ENCODE measurements at places on chromosomes 5 and 9.
A peak's percentile ranks its signal among the peaks of the same experiment; 100 is the strongest.

DNA sequence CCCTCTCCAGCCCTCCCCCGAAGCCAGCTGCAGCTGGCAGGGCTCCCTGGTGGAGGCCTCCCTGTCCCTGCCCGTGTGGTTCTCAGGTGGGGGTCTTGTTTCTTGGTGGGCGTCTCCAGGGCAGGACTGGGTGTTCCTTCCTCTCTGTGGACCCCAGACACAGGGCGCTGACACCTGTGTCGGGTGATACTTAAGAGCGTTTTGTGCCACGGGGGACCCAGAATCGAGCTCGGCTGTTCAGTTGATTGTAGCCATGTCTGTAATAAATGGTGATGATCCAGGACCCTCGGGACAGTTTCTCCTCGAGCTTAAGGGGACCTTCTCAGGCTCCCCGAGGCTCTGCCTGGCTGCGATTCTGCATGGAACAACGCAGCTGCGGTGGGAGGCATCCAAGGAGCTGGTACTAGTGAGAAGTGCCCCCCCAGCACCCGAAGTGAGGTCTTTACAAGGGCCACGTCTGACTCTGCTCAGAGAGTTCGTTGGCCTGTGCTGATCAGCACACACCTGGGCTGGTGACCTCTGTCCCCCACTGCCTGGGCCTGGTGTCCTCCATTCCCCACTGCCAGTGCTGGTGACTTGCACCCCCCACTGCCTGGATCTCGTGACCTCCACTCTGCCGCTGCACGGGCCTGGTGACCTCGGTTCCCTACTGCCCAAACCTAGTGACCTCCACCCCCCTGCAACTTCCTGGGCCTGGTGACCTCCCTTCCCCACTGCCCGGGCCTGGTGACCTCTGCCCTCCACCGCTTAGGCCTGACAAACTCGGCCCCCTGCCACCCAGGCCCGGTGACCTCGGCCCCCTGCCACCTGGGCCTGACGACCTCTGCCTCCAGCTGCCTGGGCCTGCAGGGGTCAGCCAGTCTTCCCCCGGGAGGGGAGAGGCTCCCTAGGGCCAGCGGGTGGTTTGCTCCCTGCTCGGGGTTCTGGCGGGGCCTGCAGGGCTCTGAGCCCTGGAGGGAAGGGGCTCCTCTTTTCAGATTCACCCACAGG is 36.0 kb downstream of the NDUFS6 start:
- no peak for DNase-seq

- DNase-seq = peak; percentile 23
Measured at GRCh38 chr9:111752455-111752854, 42.3 kb downstream of the SHOC1 start.

- DNase-seq = peak; percentile 74
Measured at GRCh38 chr9:120344230-120344629, 235.7 kb downstream of the CDK5RAP2 start.

DNA sequence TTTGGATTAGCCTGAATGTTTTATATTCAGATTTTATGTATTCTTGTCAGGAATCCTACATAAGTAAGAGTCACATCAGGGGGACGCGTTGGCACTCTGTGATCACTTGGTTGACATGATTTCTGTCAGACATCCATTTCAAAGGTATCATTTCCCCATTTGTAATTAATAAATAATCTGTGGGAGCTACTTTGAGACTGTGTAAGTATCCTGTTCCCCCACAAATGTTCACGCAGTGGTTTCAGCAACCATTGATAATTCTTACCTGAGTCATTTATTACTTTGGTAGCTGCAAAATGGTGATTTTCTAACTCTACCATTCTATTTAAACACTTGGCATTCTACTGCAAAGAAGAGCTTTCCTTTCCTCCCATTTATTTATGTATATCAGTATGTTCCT is 56.9 kb upstream of the TBC1D2 start:
- DNase-seq = no peak
